ENCODE measurements at places on chromosomes 11 and 22.
A peak's percentile ranks its signal among the peaks of the same experiment; 100 is the strongest.

DNA sequence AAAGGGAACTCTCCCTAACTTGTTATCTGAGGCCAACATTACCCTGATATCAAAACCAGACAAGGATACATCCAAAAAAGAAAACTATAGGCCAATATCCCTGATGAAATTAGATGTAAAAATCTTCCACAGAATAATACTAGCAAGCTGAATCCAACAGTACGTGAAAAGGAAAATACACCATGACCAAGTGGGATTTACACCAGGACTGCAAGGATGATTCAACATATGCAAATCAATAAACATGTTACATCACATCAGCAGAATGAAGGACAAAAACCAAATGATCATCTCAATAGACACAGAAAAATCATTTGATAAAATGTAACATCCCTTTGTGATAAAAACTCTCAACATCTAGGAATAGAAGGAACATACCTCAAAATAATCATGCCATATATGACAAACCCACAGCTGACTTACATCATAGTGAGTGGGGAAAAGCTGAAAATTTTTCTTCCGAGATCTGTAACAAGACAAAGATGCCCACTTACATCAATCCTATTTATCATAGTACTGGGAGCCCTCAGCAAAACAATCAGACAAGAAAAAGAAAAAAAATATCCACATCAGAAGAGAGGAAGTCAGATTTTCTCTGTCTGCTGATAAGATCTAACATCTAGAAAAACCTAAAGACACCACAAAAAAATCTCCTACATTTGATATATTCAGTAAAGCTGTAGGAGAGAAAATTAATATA is 703.3 kb upstream of the ANO5 start:
- no peak for DNase-seq

DNA sequence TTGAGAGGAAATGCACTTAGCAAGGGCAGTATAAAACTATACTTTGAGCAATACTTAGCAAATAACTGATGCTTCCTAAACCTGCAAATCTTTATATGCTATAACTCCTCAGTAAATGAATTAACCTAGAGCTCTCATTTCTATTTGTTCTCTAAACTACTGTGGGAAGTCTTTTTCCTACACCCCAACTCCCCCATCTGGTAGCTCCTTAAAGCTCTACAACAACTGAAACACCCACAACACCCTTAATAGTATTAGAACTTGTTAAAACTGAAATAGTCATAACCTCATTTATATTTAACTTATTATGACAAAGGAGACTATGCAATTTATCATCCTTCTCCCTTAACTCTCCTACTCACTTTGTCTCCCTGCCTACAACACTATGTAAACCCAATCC is 43.4 kb downstream of the GUCY1A2 start:
- DNase-seq: no peak

GRCh38 chr11:95925011-95925410 is 1.1 kb upstream of the MTMR2 start:
- DNase-seq: no peak

GRCh38 chr11:121671283-121672168 is 218.8 kb upstream of the SORL1-AS1 start:
- DNase-seq: no peak

DNA sequence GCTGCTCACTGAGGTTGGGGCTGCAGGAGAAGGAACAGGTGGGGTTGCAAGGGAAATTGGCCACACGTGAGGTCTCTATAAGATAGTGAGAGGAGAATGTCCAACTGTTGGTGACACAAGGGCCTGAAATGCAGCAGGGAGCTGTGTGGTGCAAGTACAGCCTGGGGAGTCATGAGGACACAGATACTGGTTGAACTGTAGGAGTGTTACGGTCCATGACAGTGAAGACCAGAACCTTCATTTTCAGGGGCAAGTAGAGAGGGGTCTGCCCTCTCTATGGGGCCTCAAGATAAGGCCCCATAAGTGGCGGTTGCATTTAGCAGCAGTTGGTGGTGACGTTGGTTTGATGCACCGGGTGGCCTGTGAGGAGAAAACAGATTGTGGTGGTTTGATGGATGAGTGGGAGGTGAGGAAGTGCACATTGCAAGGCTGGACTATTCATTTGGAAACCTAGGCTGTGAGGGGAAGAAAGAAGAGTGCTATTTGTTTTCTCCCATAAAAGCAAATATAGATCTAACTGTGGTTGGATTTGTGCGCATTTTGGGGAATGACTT is 39.4 kb downstream of the MICAL2 start:
- DNase-seq: peak; percentile 56

DNA sequence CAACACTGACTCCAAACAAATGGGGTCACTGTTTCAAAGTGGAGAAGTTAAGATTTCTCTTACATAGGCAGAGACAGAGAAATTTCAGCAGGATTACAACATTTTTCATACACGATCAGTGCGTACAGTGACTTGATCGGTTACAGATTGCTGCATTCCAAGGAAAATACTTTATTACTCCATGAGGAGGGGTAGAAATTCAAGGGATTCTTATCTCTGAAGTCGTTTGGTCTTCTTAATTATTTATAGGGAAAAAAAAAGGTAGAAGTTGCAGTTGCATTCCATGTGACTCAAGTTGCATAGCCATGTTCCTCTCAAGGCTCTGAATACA is 10.7 kb upstream of the SMIM38 start:
- DNase-seq: no peak

- no peak for DNase-seq
Observed at GRCh38 chr11:15839061-15839460, 517.3 kb downstream of the SOX6 start.

- DNase-seq: no peak
Observed at GRCh38 chr11:3666023-3666530, 5.1 kb downstream of the CHRNA10 start.

- no peak for DNase-seq
Observed at GRCh38 chr11:5753943-5754342, at the start of gene OR52N4. Gene OR52N4 (plus strand): TSS chr11:5754243. CDS start chr11:5754741, 498 bp downstream.

DNA sequence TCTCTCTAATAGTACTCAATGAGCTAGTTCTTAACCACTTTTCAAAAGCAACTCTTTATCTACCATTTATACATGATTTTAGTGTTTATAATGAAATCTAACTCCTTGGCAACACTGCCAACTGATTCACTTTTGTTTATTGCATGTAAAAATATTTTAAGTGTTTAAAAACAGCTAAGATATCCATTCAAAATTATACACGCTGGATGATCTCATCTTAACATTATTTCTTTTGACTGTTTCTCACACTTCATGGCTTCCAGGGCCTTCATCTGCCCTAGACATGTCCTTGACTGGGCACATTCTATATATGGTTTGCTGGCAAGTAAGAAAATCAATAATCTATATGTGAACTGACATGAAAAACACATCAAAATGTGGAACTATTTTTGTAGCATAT is 414.6 kb upstream of the LUZP2 start:
- no peak for DNase-seq

- DNase-seq: no peak
Observed at GRCh38 chr11:44509296-44509695, 56.2 kb upstream of the CD82 start.

DNA sequence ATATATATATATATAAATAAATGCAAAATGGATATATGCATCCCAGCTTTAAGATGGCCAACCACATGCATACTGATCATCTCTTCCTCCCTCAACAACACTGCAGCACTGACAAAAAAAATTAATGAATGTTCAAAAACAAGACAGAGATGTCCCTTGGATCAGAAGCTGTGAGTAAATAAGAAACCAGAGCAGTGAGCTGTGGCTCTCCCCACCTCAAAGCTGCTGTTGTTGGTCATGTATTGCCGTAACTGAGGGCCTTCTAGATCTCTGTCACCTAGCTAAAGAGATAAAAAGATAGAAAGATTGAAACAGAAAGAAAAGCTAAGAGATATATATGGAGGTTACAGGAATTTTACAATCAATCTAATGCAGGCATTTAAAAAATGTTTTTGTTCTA is 15.5 kb upstream of the TMEM135 start:
- DNase-seq: no peak

DNA sequence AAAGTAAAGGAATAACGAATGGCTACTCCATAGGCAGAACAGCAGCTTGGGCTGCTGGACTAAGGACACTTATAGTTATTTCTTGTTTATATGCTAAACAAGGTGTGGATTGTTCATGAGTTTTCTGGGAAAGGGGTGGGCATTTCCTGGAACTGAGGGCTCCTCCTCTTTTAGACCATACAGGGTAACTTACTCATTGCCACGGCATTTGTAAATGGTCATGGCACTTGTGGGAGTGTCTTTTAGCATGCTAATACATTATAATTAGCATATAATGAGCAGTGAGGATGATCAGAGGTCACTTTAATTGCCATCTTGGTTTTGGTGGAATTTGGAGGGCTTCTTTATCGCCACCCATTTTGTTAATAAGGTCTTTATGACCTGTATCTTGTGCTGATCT is 7.0 kb downstream of the OR4X1 start:
- no peak for DNase-seq

DNA sequence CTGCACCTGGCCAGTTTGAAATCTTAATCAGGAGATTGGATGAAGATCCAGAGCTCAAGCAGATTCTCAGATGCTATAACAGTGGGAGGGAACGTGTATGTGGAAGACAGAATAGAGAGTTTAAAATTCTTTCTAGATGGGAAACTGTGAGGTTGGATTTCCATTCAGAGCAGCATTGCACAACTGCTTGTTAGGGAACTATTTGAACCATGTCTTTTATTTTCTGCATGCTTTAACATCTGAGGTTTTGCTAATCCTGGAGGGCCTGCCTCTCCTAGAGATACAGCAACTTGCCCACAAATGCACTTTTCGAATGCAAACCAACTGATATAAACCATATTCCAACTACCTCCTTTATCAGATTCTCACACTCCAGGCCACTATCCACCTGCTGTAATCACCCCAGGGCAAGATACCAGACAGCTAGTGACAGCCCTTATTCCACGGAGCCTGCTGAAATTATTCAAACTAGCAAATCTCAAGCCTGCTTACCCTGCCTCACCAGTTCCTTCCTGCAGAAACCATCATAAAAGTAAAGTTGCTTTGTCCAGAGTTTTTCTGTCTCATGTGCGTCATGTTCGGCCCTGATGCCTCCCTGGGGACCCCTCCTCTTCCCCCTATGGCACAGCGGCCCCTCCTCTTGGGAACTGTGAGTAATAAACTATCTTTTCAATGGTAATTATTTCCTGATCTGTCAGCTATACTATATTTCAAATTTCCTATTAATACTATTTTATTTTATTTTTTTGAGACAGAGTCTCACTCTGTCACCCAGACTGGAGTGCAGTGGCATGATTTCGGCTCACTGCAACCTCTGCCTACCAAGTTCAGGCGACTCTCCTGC is 18.4 kb upstream of the SEC14L4 start:
- DNase-seq: no peak

DNA sequence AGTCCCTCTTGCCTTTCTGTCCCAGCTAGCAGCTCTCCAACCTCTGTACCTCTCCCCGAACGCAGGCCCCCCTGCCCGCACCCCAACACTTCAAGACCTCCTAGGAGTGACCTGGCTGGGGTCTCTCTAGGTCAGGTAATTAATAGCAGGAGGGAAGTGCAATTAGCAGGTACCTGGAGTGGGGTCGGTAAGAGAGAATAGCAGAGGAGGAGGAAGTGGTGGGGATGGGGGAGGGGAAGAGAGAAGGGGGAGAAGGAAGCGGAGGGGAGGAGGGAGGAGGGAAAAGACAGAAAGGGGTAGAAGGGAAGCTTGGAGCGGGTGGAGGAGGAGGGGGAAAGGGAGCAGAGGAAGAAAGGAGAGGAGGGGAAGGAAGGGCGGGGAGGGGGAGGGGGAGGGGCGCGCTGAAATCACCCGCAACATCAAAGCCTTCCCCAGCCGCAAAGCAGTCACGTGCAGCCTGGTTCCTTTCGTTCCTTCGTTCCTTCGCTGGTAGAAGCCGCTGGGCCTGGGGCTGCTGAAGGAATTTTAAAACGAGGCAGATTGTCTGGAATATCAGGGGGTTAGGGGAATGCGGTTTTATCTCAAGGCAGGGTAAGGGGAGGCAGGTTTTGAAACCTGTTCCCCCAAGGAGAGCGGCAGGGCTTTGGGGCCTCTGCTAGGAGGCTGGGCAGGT is 29.3 kb upstream of the TCF20 start:
- DNase-seq: no peak

GRCh38 chr22:24504540-24504939 is 9.4 kb downstream of the UPB1 start:
- no peak for DNase-seq

- no peak for DNase-seq
Observed at GRCh38 chr11:90737444-90738050, 514.7 kb upstream of the CHORDC1 start.

GRCh38 chr11:66914505-66914904 is 43.7 kb downstream of the PC start:
- DNase-seq: no peak

DNA sequence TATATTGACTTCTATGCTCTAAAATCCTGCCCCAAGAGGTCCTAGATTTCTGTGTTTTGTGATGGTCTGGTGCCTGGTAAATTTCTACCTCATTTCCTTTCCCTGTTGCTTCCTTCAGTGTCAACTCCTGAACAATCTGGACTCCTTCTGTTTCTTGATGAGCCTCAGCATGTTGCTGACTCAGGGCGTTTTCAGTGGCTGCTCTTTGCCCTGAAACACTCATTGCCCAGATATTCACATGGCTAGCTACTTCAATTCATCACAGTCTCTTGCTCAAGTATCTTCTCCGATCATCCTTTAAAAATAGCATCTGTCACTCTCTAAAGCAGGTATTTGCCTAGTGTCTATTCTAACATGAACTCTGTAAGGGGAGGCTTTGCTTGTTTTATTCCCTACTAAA is 526.3 kb upstream of the RAG2 start:
- DNase-seq: no peak

DNA sequence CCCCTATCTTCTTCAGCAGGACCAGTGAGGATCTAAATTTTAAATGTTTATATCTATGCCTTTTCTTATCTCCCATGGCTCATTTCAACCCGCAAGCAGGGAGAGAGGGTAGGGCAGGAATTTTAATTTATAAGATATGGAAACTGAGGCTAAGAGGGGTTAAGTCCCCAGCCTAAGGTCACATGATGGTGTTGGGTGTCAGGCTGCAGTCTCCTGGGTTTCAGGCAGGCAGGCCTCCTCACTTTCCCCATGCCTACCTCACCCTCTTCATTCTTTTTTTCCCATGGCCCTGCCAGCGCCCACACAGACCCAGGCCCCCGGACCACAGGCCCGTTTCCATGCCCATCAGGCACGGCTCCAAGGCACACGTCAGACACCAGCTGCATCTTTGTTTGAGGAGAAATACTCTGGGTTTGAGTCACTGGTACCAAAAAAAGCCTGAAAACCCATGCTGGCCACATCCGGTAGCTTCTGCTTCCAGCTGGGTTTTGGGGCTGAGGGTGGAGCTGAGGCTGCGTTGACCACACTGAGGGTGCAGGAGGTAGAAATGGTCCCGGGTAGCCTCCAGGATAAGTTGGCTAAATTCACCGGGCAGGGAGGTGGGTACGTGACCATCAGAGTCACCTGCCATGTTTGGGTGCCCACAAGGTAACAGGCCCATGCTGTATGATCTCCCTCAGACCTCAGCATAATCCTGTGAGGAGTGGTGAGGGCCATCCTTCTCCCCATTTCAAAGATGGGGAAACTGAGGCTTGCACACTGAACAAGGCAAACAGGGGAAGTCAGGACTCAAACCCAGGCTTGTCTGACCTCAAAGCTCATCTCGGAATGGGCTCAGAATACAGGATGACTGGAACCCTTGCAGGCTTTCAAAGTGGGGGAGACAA is 7.5 kb downstream of the CRYBB1 start:
- no peak for DNase-seq

GRCh38 chr22:24224468-24224867 is 20.4 kb downstream of the GGT5 start:
- no peak for DNase-seq

GRCh38 chr11:33542921-33543320 is 157.7 kb downstream of the C11orf91 start:
- peak; percentile 73 for DNase-seq
